ENCODE measurements at places on chromosomes 2 and 18.

DNA sequence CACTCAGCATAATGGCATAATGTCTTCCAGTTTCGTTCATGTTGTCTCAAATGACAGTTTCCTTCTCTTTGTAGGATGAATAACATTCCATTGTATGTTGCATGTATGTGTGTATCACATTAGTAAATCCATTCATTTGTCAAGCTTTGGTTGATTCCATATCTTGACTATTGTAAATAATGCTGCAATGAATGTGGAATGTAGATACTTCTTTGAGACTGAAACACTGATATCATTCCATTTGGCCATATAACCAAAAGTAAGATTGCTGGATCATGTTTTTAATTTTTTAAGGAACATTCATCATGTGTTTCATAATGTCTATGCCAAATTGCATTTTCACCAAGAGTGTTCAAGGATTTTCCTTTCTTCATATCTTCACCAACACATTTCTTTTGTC, 1711.4 kb upstream of the PIK3C3 start:
- no peak for DNase-seq

DNA sequence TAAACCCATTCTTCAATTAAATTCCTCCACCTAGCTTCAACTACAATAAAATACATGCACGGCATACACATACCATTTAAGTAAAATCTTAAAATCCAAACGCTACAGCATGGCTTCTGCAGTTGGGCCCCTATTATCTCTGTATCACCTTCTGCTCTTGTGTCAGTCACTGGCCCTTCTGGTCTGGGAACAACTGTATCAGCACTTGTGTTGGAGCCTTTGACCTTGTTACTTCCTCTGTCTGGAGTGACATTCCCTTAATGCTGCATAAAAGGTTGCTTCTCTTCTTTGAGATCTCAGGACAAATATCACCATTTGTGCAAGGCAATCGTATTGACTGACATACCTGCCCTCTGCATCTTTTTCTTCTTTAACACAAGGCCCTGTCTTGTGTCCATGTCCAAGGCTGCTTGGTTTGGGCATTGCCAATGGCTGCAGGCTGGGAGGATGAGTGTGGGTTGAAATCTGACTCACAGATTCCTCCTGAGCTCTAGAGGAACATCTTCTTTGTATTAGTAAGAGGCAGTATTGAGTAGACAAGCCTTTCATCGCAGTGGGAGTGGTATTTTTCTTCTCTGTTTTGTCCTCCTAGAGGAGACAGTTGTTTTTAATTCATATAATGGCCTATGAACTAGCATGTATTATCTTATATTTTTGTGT, 267.8 kb upstream of the TRIB2 start:
- DNase-seq = no peak

- DNase-seq = no peak
Measured at GRCh38 chr18:10724666-10725065, 198.8 kb downstream of the NAPG start.

GRCh38 chr2:118224895-118225311, 136.6 kb downstream of the INSIG2 start:
- no peak for DNase-seq

- DNase-seq = no peak
Measured at GRCh38 chr18:9188359-9189231, 52.0 kb downstream of the ANKRD12 start.

- DNase-seq = no peak
Measured at GRCh38 chr2:10438688-10439087, 9.4 kb downstream of the ODC1 start.

DNA sequence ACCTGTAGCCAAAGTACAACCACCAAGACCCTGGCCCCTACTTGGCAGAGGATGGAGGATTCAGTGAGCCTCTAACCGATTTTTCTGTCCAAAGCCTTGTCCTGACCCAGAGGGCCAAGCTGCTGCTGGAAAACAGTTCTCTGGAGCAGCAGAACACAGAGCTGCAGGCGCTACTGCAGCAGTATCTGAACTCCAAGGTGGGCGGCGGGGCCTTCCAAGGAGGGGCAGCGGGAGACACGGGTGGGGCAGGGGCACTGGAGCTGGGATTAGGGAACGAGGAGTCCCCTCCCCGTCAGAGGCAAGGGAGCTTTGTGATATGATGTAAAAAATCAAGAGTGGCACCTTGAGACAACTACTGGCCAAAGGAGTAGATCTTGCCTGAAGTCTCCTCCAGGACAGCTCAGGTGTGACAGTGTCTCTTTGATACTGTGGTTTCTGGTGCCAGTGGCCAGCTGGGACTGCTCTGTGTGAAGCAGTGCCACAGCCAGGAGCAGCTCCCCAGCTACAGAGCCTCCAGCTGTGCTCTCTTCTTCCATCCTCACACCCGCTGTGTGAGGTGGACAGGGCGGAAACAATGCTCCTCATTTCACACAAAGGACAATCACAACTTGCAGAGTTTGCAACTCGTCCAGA, 22.8 kb downstream of the OTOF start:
- no peak for DNase-seq

DNA sequence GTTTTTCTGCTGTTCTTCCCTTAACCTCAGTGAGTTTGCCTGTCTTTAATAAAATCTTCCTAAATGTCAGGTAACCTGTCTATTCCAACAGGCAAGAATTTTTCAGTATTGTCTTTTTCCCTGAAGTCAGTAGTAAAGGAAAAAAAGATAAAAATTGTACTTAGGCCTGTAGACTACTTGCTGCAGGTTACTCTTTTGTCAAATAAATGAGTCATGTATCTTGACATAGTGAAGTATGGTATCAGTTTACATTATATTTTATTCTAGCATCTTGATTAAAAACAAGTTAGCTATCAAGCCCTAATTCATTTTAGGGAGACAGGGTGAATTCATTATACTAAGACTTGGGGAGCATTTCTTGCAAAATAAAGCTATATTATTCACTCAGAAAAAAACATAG, 59.8 kb downstream of the ITGA4 start:
- no peak for DNase-seq

Data from occipital lobe (tissue), 3 donors.